ENCODE measurements at places on chromosomes 7 and 10.

- no peak for DNase-seq
Observed at GRCh38 chr10:93456480-93456879, 25.7 kb downstream of the MYOF start.

DNA sequence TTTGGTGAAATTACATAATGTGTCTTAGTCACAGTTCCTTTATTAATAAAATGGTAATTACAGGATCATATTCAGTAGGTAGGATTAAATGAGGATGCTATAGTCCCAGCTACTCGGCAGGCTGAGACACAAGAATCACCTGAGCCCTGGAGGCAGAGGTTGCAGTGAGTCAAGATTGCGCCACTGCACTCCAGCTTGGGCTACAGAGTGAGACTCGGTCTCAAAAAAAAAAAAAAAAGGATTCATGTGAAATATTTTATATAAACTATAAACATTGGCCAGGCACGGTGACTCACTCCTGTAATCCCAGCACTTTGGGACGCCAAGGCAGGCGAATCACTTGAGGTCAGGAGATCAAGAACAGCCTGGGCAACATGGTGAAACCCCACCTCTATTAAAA, 197.9 kb downstream of the IMMP2L start:
- no peak for DNase-seq

DNA sequence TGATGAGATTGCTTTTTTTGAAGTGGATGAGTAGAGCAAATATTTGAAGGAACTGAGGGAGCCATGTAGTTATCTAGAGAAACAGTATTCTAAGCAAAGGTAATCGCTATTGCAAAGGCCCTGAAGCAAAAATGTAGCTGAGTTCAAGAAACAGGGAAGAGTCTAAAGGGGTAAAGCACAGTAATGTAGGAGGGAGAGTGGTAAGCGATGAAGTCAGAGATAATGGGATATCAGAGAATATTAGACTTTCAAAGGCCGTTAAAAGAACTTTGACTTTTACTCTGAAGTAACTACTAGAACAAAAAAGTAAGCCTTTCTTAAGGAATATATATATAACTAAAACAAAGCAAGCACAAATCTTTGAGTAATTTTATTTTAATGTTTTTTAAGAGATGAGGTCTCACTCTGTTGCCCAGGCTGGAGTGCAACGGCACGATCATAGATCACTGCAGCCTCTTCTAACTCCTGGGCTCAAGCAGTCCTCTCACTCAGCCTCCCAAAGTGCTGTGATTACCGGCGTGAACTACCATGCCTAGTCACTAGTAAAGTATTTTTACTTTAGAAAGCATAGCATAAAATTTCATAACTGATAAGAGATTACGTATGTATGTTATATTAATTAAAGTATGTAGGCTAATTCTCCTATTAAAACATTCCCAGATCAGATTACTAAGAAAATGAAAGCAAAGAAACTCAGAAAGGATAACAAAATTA, 61.7 kb upstream of the OIT3 start:
- DNase-seq = no peak

- DNase-seq = no peak
Observed at GRCh38 chr10:34537629-34538231, 277.4 kb downstream of the PARD3 start.

GRCh38 chr10:43576580-43576979, 2.2 kb upstream of the ZNF239 start:
- DNase-seq = no peak

DNA sequence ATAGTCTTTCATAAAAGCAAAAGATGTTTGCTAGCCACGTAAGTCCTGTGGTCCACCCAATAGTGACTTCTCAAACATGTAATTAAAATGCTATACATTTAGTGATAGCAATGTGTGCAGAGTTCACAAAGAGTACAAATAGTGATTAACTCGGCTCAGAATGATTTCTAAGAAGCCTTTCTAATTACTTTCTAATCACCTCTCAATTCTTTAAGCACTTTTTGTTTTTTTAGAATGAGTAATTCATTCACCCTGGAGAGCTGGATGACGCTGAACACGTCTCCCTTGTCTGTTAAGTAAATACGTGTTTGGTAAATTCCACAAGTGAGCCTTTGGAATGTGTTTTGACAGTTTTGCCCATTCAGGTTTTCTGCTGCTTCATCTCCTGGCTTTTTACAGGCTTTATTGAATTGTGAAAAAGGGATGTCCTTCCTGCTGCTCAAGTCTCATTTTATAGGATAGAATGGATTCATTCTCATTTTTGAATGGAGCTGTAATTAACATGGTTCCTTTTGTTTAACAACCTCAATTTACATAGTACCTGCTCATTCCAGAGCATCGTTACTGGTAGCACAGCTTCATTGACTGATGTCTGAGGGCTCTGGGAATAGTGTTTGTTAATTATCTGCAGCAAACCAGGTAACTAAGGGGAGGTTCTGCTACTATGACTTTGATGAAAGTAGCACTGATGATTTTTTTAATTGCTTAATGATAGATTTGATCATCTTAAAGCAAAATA, 212.1 kb downstream of the VTI1A start:
- DNase-seq = peak; percentile 60

GRCh38 chr7:29236071-29236580, 41.6 kb downstream of the CHN2 start:
- DNase-seq = no peak

DNA sequence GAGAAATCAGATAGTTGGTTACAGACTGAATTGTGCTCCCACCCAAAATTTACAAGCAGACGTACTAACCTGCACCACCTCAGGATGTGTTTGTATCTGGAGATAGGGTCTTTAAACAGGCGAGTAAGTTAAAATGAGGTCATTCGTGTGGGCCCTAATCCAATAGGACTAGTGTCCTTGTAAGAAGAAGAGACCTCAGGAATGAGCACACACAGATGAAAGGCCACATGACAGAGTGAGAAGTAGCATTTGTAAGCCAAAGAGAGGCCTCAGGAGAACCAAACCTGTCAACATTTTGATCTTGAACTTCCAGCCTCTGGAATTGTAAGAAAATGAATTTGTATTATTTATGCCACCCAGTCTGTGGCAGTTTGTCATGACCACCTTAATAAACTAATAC, 149.5 kb upstream of the VWC2 start:
- no peak for DNase-seq

- no peak for DNase-seq
Observed at GRCh38 chr10:28952523-28952922, 275.2 kb downstream of the BAMBI start.

GRCh38 chr7:131933751-131934289, 377.4 kb upstream of the PODXL start:
- no peak for DNase-seq

- DNase-seq = no peak
Observed at GRCh38 chr10:31383810-31384588, 65.0 kb downstream of the ZEB1 start.

- DNase-seq = no peak
Observed at GRCh38 chr10:50567384-50567783, 56.4 kb downstream of the SGMS1 start.

GRCh38 chr10:96292971-96293920, 11.0 kb upstream of the DNTT start:
- DNase-seq = peak; percentile 77

GRCh38 chr7:84548366-84549365, 354.1 kb upstream of the SEMA3A start:
- DNase-seq = no peak

- DNase-seq = no peak
Observed at GRCh38 chr7:98186452-98187137, 24.6 kb upstream of the BHLHA15 start.

GRCh38 chr10:3708852-3709251, 76.2 kb downstream of the KLF6 start:
- no peak for DNase-seq

DNA sequence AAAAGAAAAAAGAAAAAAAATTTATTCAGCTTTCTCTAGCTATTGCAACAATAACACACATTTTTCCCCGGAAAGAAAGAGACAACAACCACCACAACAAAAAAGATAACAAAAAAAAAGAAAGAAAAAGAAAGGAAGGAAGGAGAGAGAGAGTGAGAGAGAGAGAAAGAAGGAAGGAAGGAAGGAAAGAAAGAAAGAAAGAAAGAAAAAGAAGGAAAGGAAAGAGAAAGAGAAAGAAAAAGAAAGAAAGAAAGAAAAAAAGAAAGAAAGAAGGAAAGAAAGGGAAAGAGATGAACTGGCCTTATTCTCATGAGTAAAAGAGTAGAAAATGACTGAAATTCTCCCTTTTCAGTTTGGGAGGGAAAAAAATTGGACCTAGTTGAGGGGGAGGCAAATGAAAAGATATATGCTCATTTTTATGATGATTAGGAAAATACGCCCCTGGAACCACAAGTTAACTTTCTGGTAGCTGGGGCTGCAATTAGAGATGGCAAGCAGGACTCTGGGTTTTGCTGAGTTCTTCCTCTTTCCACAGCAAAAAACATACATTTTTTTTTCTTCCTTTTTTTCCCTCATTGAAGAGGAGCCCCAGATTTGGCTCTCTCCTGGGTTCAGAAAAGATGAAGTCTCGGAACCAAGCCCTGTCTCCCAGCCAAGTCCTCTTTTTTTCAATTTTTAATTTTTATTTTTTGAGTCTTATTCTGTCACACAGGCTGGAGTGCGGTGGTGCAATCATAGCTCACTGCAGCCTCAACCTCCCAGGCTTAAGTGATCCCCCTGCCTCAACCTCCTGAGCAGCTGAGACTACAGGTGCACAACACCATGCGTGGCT, 12.6 kb upstream of the PRDX3 start:
- no peak for DNase-seq

GRCh38 chr10:69466689-69467088, 15.4 kb downstream of the TSPAN15 start:
- DNase-seq = no peak
